ENCODE measurements at places on chromosomes 12 and 14.

- no peak for DNase-seq
Observed at GRCh38 chr14:49508124-49508523, 78.1 kb downstream of the RPS29 start.

DNA sequence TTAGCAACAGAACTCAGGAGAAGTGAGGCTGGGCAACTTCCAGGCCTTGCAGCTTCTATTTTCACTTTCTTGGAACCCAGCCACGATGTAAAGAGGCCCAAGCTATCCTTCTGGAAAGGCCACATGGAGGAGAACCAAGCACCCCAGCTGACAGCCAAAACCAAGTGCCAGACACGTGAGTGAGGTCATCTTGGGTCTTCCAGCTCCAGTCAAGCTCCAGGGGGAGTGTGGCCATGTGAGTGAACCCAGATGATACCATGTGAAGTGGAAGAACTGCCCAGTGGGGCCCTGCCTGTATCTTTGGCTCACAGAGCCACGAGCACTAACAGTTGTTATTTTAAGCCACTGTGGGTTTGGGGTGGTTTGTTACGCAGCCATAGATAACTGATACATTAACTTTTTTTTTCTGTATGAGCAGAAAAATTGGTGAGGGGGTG lies 126.8 kb upstream of the MAP1LC3B2 start:
- DNase-seq: no peak

DNA sequence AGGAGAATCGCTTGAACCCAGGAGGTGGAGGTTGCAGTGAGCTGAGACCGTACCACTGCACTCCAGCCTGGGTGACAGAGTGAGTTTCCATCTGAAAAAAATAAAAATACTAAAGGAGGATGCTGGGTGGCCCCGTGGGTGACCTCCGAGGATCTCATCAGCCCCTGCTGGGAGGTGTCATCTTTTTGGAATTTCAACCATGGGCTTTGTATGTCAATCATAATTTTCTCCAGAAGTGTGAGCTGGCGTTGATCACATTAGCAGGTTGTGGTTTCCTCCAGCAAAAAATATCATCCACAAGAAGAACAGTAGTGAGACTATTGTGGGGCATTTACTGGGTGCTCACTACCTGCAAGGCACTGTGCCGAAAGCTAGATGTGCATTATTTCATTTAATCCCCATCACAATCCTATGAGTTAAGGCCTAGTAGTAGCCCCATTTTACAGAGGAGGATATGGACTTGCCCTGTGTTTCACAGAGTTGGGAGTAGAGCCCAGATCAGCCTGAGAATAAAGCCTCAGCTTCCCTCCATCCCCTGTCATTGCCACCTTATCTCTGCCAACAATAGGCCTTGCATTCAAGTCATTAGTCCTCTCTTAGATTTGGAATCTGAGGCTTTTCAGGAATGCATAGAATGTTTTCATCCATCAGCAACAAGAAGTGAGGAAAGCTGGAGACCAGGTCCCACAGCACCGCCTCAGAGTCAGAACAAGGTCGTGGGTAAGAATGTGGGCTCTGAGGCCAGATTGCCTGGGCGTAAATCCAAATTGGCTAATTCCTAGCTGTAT lies 39.8 kb downstream of the SVOP start:
- DNase-seq: no peak

DNA sequence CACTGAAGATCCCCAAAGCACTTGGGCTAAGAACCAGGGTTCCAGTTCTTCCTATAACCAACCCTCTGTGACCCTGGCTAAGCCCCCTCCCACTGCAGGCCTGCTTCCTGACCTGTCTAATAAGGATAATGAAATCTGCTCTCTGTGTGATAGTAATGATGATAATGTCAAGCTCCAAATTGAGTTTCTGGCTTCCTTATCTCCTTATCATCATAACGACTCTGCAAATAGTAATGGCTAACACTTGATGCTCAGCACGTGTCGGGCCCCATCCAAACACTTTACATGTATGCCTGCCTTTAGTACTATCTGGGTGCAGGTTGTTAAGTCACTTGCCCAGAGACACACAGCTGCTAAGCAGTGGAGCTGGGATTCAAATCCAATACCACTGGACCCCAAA lies 5.0 kb upstream of the GPR162 start:
- no peak for DNase-seq

DNA sequence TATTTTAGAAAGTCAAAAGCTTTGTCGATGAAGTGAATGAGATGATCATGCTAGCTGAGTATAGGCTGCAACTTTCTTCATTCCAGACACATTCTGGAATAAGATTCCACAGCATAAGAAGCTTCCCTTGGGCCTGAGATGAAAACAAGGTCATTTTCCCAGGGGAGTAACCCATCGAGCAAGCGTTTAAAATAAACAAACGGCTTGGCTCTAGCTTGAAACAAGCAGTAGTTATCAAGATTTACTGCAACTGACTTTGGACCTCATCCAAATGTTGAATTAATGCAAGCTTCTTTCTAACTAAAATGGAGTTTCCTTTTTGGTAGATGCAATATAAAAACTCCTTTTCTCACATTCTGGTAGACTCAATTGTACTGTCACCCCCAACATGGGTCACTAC lies 23.0 kb downstream of the KCNJ8 start:
- no peak for DNase-seq

- no peak for DNase-seq
Observed at GRCh38 chr14:74333909-74334308, 14.4 kb upstream of the VRTN start.

DNA sequence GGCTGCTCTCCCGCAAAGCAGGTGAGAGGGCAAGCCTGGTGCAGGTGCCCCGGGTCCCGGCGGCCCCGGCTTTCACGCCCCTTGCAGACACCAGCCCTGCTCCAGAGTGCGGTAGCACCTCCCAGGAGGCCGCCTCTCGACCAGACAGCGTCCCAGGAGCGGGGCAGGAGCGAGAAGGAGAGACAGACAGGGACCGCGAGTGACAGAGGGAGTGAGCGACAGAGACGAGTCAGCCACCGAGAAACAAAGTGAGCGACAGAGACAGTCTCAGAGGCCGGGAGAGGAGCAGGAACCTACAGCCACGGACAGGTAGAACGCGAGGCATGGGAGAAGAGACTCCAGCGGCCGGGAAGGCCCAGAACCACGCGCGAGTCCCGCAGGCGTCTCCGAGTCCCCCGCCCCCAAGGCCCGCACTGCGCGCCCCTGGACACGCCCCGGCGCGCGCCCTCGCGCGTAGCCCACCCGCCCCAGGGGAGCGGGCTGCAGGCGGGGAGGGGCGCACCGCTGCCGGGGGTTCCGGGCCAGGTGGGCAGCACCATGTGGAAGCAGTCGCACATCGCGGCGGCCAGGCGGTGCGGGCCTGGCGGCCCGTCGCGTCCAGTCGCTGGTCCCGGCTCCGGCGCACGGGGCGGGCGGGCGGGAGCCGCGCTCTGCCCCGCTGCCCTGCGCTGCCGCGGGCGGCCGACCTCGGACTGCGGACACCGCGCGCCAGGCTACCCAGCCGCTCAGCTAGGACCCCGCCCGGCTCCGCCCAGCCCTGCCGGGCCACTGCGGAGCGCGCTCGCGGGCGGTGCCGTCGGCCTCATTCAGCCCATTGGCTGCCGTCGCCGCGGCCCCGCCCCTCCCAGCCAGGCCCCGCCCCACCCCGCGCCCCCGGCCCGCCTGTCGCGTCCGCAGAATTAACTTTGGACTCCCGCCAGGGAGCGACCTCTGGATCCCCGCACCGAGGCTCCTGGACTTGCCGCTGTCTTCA lies at the start of gene AHNAK2:
Gene AHNAK2 (minus strand): TSS at position 694 of the 973 bp plus-strand sequence. CDS start 137 bp downstream, at position 557.
- no peak for DNase-seq

DNA sequence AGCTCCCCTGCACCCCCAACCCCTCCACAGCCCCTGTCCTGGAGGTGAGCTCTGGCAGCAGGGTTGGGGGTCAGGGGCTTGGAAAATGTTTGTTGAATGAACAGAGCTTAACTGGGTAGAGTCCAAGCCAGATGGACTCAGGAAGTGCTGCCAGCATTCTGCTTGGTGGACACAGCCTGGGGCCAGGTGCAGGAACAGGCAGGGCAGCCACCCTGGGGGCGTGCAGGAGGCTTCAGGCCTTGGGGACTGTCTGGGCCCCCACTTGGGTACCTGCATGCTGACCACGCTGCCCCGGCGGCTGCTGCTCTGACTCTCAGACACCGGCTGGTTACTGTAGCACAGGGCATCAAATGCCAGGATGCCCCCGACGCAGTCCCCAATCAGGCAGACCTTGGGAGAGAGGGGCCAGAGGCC lies 15.7 kb downstream of the ARL6IP4 start:
- DNase-seq: no peak

DNA sequence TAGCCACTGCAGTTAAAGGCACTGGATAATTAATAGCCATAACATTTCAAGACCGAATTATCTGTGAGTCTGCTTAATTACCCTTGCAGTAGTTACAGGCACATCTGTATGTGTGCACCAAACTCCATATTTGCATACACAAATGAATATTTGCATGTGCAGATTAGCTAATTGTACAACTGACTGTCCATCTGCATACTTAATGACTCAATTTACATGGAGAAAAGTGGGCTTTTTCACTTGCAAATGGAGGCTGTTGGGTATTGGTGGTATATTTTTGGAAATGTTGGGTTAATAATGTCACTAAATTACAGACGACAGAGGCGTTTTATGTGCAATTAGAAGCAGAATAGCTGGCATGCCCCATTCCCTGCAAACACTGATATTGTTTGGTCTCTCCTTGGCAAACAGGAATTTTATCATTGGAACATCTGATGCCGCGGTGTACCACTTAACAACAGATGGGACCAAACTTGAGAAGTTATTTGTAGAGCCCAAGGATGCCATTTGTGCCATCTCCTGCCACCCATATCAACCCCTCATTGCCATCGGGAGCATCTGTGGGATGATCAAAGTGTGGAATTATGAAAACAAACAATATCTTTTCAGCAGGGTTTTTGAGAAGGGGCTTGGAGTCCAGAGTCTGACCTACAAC lies 39.6 kb downstream of the CFAP251 start:
- DNase-seq: no peak

- DNase-seq: no peak
Observed at GRCh38 chr14:75548544-75548943, 26.3 kb downstream of the BATF start.

GRCh38 chr12:55720894-55721444 lies 776 bp downstream of the RDH5 start:
- no peak for DNase-seq

GRCh38 chr14:86104691-86105265 lies 574.8 kb downstream of the FLRT2 start:
- no peak for DNase-seq

DNA sequence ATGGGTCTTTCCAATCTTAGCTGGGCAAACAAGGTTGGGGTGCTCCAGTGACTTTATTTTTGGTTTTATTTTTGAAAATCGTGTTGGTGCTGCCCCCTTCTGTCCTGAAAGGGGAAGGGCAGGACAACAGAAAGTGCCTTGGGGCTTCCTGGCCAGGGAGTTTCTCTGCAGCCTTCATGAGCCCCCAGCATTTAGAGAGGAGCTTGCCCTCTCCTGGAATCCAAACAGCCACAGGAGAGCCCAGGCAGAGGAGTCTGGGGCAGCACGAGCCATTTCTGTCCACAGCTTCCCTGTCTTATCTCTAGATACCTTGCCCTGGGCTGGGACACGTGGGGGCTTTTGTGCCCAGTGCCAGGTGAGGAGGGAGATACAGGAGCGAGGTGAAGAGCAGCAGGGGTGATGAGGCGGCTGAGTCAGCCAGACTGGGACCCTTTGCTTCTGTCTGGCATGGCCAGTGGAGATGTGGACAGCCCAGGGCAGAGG lies 4.4 kb upstream of the C1RL start:
- no peak for DNase-seq

- no peak for DNase-seq
Observed at GRCh38 chr12:14959126-14959440, 2.3 kb downstream of the ARHGDIB start.

DNA sequence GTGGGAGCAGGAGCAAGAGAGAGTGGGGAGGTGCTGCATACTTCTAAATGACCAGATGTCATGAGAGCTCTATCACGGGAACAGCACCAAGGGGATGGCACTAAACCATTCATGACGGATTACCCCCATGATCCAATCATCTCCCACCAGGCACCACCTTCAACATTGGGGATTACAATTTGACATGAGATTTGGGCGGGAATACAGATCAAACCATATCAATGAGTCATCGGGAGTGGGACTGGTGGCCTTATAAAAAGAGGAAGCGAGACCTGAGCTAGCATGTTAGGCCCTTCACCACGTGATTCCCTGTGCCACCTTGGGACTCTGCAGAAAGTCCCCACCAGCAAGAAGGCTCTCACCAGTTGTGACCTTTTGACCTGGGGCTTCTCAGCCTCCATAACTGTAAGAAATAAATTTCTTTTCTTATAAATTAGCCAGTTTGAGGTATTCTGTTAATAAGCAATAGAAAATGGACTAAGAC lies 28.7 kb downstream of the COX8C start:
- DNase-seq: no peak

DNA sequence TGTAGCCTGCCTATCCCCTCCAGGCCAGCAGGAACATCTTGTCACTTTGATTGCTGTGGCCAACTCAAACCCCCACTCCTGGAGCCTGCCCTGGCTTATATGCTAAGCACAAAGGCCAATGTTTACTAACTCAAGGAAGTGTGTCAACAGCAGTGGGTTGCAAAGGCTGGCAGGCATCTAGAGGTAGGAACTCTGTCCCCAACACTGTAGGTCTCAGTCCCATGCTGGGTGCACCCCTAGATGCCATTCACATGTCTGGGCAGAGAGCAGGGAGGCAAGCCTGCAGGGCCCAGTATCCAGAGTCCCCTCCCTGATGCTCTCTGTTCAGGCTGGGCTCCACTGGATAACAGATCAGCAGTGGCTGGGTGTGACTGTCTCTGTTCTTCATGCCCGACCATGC lies 1.6 kb upstream of the HPD start:
- DNase-seq: no peak
